ENCODE measurements at places on chromosomes 7 and 10.

- DNase-seq, result no peak
Measured at GRCh38 chr10:93313798-93314197, 168.3 kb downstream of the MYOF start.

GRCh38 chr7:133869556-133869955 lies 257.6 kb upstream of the LRGUK start:
- DNase-seq, result no peak

DNA sequence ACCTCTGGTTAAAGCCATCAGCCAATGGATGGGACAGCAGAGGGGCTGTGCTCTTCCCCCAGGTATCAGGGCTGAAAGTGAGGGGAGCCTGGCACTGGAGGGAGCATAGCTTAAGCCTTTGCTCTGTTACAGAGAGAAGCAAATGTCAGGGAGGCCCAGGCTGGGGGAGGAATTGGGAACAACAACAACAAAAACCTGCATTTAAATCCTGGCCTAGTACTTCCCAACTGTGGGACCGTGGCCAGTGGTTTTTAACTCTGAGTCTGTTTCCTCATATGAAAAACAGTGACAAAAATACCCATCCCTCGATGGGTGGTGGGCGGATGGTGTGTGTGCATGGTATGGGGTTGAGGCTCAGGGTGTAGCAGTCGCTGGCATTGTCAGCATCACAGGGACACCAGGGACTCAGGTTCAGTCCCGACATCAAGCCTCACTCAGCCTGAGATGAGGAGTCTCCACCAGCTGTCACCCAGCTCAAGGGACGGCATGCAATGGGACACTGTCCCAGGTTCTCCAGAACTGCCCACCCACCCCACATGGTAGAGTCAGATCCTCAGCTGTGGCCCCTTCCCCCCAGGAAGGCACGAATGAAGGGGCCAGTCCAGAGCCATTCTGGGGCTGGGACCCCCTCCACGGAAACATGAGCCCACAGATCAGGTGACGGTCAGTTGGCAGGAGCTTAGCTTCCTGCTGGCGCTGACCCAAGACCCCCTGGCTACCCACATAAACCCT lies 74.5 kb downstream of the AFAP1L2 start:
- DNase-seq, result no peak

DNA sequence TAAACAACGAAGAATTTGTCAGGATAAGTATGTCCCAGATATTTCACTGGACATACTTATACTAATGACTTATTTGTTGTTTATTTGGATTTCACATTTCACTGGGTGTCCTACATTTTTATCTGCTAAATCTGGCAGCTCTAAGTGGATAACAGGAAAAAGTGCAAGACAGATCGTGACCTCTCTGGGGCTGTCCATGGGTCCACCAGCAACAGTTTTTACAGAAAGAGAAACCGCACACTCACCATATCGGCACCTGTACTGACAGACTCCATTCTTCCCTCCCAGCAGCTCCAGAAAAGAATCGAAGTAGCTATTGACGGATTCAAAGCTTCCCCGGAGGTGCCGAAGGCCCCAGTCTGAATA lies 393 bp downstream of the PLA2G12B start:
- DNase-seq, result no peak

DNA sequence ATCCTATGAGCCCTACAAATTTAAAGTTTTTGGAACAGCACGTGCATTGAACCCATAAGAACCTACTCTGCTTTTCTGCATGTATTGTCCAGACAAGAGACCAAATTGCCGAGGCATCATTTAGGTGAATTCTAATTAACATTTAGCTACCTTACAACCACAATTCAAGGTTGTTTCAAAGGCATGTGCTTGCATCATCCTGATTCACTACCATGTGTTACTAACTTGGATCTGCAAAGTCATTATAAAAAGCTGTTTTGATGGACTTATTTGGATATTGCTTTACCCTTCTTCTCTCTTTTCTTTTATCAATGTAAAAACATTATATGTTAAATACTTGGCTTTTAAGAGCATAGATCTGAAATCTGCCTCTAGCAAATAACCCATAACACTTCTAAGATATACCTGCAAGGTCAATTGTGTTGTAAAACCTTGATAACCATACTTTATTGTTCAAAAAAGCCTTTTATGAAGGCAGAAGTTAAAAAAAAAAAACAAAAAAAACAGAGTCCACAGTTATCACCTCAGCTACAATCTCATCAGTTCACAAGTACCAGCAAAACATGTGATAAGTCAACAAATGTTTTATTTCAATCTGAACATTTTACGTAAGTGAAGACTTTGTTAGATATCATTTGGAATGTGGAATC lies 51.9 kb downstream of the CFTR start:
- no peak for DNase-seq

GRCh38 chr10:19788075-19788686 lies 28.1 kb upstream of the PLXDC2 start:
- DNase-seq, result peak; percentile 8

DNA sequence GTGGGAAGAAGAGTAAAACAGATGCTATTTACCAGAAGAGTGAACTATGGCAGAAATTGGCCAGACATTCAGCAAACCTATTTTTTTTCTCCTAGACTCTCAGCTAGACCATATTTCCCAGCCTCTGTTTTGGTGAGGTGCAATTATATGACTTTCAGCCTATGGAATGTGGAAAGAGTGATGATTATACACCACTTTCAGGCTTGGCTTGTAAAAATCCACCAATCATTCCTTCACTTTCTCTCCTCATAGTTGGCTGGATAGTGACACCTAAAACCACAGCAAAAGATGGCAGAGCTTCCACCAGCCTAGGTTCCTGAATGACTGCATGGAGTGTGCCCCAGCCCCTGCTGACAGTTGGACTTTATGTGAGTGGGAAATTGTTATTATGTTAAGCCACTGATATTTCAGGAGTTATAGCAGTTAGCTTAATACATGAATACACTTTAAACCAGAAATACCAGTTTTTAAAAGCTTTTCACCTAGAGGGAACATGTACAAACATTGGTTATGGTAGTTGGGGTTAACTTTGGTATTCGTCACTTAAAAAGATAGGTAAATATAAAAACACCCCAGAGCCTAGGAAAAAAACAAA lies 19.1 kb upstream of the TNKS2 start:
- DNase-seq, result no peak

GRCh38 chr7:120825576-120825975 lies 32.4 kb downstream of the TSPAN12 start:
- no peak for DNase-seq

- DNase-seq, result no peak
Measured at GRCh38 chr7:128948312-128948973, 10.7 kb downstream of the IRF5 start.
